Bronchus fibroblast of lung (primary cell): ENCODE measurements at places on chromosomes 4 and X. TPM values are rescaled to one million over a fixed set of nuclear protein-coding genes. Genes with fewer than 3 reads are reported as not detected.

Gene SULT1B1
- total RNA-seq: 1.0 and 3.4 TPM in 2 replicates

Gene BMPR1B
- total RNA-seq: under 0.01 and 0.17 TPM in 2 replicates

Gene RAPGEF2
- total RNA-seq: 12.1 and 14.7 TPM in 2 replicates

Gene C4orf51
- not detected in 2 replicates for total RNA-seq

Gene SMAD1
- 11.4 and 14.8 TPM in 2 replicates for total RNA-seq

Gene TLR2
- 1.8 and 1.9 TPM in 2 replicates for total RNA-seq

Gene FAM9B
- total RNA-seq: not detected in 2 replicates

Gene TCEAL6
- not detected in 2 replicates for total RNA-seq

Gene PNMA6A
- 1.8 and 3.1 TPM in 2 replicates for total RNA-seq

Gene CFAP99
- not detected in 2 replicates for total RNA-seq

Gene PABPC4L
- 0.59 and 1.0 TPM in 2 replicates for total RNA-seq

Gene PDGFRA
- 61.5 and 69.4 TPM in 2 replicates for total RNA-seq

Gene CLIC2
- 0.17 TPM in 1 of 2 replicates, not detected in the other for total RNA-seq

Gene CSAG1
- total RNA-seq: not detected in 2 replicates

Gene CXXC4
- under 0.01 and 0.17 TPM in 2 replicates for total RNA-seq

Gene ZNF141
- 3.9 and 4.7 TPM in 2 replicates for total RNA-seq

Gene DKC1
- total RNA-seq: 28.6 and 33.1 TPM in 2 replicates

Gene DGAT2L6
- total RNA-seq: not detected in 2 replicates

Gene TASL
- not detected in 2 replicates for total RNA-seq

Gene SLIT2
- total RNA-seq: 4.5 and 5.5 TPM in 2 replicates
